Hematopoietic multipotent progenitor cell treated with erythropoietin and hydrocortisone succinate and interleukin-3 and kit ligand, for 15 days (in vitro differentiated cells): ENCODE measurements at places on chromosomes 4 and X.

- no peak for DNase-seq
These were observed 185.6 kb downstream of the ADAMTS3 start for GRCh38 chr4:72383439-72383838.

GRCh38 chrX:30935985-30936384 is 46.9 kb upstream of the TAB3 start:
- no peak for DNase-seq

- no peak for DNase-seq
These were observed 931 bp downstream of the DDX60 start for GRCh38 chr4:168317621-168318020.

GRCh38 chr4:183300655-183301054 is 19.4 kb downstream of the CLDN22 start:
- DNase-seq = no peak

DNA sequence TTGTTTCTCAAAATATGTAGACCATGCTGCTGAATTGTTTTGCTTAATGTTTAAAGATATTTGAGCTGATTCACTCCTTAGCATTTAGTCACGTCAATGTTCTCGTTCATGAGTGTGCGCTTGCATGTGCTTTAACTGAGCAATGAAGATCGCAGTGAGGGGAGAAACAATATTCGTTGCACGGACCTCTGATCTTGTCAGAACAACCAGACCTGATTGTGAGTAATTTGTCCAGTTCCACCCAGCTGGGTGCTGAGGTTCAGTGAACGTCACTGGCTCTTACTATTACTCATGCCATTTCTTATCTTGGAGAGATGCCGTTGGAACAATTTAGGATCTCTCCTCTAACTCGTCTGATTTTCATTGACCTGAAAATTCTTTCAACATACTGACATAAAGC is 15.0 kb upstream of the PRKX start:
- DNase-seq = no peak

DNA sequence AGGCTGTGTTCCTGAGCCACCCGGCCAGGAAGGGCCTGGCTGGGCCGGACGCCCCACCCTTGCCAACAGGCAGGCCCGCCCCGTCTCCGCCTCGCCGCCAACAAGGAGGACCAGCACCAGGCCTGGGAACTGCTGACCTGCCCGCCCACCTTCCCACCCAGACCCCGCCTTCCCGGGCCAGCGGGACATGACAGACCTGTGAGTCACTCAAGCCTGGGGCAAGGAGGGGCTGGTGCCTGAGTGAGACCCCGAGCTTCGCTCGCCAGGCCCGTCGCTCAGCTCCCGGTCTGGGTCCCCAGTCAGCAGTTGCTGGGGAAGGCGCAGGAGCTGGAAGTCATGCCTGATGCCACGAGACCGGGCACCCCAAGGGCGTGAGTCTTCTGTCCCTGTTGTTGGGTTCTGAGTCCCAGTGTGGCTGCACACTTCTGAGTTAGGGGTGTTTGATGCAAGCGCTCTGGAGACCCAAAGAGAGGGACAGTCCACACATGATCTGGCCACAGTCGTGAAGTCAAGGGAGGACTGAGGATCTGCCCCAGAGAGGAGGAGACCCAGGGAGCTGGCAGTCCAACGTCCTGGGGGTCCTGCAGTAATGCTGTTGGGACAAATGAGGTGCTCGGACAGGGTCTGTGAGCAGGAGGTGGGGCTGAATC is at the start of gene DNASE1L1:
Gene DNASE1L1, minus strand, starts transcription at position 33 of the 650 bp plus-strand sequence. CDS start 3,686 bp downstream, outside the sequence.
- DNase-seq = peak; percentile 68

DNA sequence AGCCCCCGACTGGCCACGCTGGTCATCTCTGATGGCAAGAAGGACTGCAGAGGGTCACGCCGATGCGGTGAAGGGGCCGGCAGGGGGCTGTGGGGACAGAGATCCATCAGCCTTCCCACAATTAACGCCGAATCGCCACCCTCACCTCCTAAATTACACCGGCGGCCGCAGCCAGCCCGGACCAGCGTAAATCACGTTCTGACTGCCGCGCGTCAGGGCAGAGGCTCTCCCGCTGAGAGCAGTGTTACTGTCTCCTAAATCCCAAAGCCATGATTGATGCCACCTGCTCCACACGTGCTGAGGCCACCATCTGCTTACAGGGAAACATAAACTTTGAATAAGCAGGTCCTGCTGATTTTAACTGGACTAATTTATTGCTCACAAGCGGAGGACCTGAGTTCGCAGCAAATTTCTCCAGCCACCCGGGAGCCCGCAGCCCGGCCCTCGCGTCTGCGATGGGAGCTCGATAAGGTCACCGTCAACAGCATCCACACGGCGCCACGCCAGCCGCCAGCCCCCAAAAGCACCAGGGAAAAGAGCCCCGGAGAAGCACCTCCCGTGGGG is 127.3 kb upstream of the NKX1-1 start:
- no peak for DNase-seq

GRCh38 chr4:68864438-68865187 is 48.8 kb downstream of the UGT2B10 start:
- DNase-seq = no peak

- DNase-seq = no peak
These were observed 4.8 kb upstream of the MPP1 start for GRCh38 chrX:154809939-154810665.

DNA sequence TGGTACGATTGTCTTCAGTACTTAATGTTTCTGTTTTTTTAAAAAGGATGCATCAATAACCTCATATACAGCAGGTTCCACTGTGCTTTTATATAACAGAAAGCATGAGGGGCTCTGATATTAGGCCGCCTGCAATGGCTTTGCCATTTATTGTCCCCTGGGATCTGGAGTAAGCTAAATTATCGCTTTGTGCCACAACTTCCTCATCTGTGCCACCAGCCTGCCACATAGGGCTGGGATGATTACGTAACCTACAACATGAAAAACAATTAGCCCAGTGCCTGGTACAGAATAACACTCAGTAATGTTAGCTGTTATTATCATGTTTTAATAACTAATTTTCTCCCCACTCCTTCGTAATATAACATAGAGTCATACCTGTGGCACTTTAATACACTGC is 65.5 kb upstream of the TRIM2 start:
- peak; percentile 63 for DNase-seq

GRCh38 chr4:132592340-132592739 is 556.8 kb upstream of the PCDH10 start:
- no peak for DNase-seq

- no peak for DNase-seq
These were observed 156.2 kb upstream of the PPP1R2C start for GRCh38 chrX:42934020-42934726.

GRCh38 chrX:42738552-42738951 is 39.4 kb downstream of the PPP1R2C start:
- no peak for DNase-seq

GRCh38 chrX:38717871-38718270 is 83.4 kb upstream of the MID1IP1 start:
- peak; percentile 42 for DNase-seq

GRCh38 chr4:101345271-101345595 is 2.1 kb downstream of the PPP3CA start:
- peak; percentile 12 for DNase-seq

GRCh38 chr4:52957835-52958631 is 95.9 kb downstream of the RASL11B start:
- DNase-seq = no peak

GRCh38 chr4:139484783-139485311 is 30.9 kb downstream of the RAB33B start:
- no peak for DNase-seq

DNA sequence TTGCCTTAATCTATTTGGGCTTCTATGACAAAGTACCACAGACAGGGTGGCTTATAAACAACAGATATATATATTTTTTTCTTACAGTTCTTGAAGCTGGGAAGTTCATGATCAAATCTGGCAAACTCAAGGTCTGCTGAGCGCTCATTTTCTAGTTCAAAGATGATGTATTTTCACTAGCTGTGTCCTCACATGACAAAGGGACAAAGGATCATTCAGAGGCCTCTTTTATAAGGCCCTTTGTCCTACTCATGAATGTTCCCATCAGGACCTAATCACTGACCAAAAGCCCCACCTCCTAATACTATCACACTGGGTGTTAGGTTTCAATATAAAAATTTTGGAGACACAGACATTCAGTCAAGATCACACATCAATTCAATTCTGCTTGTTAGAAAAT is 2025.2 kb downstream of the PCDH7 start:
- DNase-seq = no peak

DNA sequence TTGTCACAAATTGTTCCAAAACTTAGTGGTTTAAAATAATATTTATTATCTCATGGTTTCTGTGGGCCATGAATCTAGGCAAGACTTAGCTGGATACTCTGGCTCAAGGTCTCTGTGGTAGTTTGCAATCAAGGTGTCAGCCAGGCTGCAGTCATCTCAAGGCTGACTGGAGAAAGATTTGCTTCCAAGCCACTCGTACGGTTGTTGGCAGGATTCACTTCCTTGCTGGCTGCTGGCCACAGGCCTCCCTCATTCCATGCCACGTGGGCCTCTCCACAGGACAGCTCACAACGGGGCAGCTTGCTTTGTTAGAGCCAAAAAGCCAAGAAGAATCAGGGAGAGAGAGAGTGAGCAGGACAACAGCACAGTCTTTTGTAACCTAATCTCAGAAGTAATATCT is 101.4 kb downstream of the WWC2 start:
- DNase-seq = no peak

GRCh38 chr4:8544282-8544681 is 35.9 kb upstream of the GPR78 start:
- no peak for DNase-seq

- DNase-seq = no peak
These were observed 244.8 kb upstream of the PSAPL1 start for GRCh38 chr4:7679406-7680040.
